ENCODE measurements at places on chromosomes 5 and 9.

GRCh38 chr9:136563646-136564325, 17.9 kb upstream of the NOTCH1 start:
- H3K27ac ChIP-seq, result no peak overlapping the region
- no peaks in the 10 kb centered on the region for H3K36me3 ChIP-seq
- H3K4me3 ChIP-seq, result no peak overlapping the region
- no peaks in the 10 kb centered on the region for H3K27me3 ChIP-seq

GRCh38 chr9:134662143-134662876, 20.7 kb downstream of the COL5A1 start:
- H3K27ac ChIP-seq, result no peak overlapping the region
- no peak for DNase-seq
- H3K4me1 ChIP-seq, result no peaks in the 10 kb centered on the region
- no peaks in the 10 kb centered on the region for H3K27me3 ChIP-seq
- H3K36me3 ChIP-seq, result no peaks in the 10 kb centered on the region

DNA sequence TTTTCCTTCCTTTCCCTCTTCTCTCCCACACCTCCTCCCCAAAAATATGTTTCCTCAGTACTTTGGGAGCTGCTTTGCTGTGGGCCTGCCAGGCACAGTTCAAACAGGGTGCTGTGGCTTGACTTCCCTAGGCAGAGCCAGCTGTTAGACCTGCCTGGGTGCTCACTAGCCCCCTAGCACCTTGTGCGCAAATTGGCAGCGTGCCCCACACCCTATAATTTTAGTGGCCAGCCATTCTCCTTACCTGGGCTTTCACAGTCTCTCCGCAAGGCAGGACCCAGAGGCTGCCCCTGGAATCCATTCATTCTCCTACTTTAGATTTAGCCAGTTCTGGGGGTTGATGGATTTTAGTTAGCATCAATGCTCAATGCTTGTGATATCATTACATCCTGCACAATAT, 72.3 kb downstream of the ANGPTL2 start:
- no peak overlapping the region for H3K27ac ChIP-seq
- no peaks in the 10 kb centered on the region for H3K27me3 ChIP-seq
- DNase-seq, result no peak
- peaks cover 12% of the 10 kb centered on the region for H3K4me1 ChIP-seq
- no peak overlapping the region for H3K4me3 ChIP-seq
- H3K36me3 ChIP-seq, result peaks cover 7% of the 10 kb centered on the region

DNA sequence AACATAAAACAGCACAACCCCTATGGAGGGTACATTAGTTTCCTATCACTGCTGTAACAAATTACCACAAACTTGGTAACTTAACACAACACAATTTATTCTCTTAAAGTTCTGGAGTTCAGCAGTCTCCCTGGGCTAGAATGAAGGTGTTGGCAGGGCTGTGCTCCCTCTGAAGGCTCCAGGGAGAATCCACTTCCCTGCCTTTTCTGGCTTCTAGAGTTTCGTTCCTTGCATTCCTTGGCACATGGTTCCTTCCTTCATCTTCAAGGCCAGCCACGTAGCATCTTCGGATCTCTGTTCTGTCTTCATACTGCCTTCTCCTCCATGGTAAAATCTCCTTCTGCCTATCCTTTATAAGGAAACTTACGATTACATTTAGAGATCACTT, 25.0 kb upstream of the GSN start:
- H3K4me3 ChIP-seq, result no peak overlapping the region
- no peak overlapping the region for H3K27ac ChIP-seq
- peaks cover 11% of the 10 kb centered on the region for H3K36me3 ChIP-seq
- H3K27me3 ChIP-seq, result no peaks in the 10 kb centered on the region
- H3K4me1 ChIP-seq, result no peaks in the 10 kb centered on the region
- no peak for DNase-seq

Measured in B cell (primary cell).